Stimulated activated CD4-positive, alpha-beta T cell treated with anti-CD3 and anti-CD28 coated beads, Interleukin-2, amount 100 ng/mL, for 4 hours (primary cell): ENCODE measurements at places on chromosomes 12 and 14.
A peak's percentile ranks its signal among the peaks of the same experiment; 100 is the strongest.

DNA sequence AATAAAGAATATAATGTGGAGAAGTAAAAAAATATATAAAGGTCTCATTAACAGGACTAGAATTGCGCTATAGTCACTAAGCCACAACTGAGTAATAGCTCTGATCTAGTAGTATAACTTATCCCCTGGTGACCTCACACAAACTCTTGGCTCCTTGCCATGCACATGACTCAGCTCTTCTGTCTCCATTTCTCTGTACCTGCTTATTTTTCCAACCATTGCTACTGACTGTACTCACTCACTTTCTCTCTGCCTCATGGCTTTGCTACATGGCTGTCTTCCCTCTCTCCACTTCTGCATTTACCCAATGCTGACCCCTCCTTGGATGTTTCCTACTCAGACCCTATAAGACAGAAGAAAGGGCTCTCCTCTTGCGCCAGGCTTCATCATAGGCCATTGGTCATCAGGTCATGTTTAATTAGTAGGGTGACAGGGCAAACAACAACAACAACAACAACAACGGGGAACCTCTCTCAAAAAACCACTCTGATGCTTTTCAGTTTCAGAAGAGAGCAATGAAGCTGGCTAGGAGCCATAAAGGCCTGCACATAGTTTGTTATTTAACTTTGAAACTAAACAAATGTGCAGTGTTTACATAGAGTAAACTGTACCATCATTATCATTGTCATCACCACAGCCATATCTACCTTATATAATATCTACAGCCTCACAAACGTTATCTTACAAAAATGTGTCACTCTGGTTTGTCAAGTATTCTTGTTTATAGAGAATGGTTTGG, 25.6 kb upstream of the KRAS start:
- peak; percentile 65 for DNase-seq

DNA sequence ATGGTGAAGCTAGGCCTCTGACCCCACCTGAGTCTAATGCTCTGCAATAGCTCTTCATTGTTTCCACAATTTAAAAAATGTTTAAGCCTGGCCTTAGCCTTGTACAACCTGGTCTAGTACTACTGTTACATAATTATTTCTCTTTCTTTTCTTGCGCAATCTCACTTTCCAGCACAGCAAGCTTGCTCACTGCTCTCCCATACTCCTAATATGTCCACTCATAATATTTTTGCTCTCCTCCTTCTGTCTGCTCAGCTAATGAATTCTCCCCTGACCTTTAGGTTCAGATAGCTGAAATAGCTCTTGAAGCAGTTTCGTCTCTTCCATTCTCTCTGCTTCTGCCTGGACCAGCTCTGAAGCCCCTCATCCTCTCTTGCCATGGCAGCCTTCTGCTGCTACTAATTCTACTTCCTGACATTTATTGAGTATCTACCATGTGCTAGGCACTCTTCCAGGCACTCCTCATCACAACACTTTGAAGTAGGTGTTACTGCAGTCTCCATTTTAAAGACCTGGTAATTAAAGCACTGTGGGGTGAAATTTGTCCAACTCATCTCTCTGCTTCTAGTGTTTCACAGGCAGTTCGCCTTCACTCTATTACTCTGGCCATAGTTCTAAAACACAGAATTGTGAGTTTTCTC, 2.8 kb upstream of the SLC48A1 start:
- DNase-seq: no peak

DNA sequence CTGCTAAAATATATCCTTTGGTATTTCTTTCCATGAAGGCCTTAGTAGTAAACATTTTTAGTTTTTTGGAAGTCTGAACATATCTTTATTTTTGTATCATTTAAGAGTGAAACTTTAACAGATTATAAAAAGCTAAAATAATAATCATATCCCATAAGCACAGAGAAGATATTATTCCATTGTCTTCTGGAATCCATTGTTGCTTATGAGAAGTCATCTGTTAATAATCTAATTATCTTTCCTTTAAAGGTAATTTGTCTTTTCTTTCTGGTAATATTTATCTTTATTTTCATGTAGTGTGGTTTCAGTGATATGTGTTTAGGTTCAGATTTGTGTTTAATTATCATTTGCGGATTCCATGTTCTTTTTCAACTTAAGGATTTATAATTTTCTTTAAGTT, 261.7 kb downstream of the MSRB3 start:
- DNase-seq: no peak

DNA sequence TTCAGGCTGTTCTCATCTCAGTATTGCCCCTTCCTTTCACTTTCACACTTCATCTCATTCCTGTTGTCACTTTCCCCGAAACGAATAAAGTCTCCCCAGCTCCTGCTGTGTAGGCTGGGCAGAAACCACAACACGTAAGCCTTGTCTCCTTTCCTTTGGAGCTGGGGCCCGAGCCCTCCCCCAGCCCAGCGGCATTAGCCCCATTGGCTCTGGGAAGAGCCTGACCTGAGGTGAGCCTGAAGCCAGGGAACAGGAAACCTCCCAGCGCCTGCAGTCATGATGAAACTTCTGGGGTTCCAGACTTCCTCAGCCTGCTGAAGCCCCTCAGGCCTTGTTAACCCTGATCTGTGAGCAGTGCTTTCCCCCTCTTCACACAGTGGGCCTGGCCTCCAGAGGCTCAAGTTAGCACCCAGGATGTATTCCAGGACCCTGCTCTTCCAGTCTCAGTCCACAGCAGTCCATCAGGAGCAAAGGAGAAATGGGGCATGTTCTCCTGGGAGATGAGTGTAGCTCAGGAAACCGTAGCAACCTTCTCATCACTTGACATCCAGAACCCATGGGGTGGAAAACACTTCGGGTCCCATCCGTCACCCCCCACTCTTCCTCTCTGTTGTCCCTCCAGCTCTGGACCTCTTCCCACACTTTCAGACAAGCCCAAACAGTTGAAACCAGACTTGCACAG, 21.8 kb downstream of the VASH1 start:
- no peak for DNase-seq

- no peak for DNase-seq
Observed at GRCh38 chr14:21043387-21043973, 1.3 kb downstream of the RNASE7 start.

- DNase-seq: no peak
Observed at GRCh38 chr12:42756841-42757623, 167.5 kb upstream of the PRICKLE1 start.

GRCh38 chr14:94056579-94057308, 24.3 kb downstream of the DDX24 start:
- no peak for DNase-seq

- DNase-seq: no peak
Observed at GRCh38 chr14:47674148-47674542, 1.3 kb downstream of the MDGA2 start.

- no peak for DNase-seq
Observed at GRCh38 chr12:113347-113746, 46.8 kb downstream of the IQSEC3 start.

DNA sequence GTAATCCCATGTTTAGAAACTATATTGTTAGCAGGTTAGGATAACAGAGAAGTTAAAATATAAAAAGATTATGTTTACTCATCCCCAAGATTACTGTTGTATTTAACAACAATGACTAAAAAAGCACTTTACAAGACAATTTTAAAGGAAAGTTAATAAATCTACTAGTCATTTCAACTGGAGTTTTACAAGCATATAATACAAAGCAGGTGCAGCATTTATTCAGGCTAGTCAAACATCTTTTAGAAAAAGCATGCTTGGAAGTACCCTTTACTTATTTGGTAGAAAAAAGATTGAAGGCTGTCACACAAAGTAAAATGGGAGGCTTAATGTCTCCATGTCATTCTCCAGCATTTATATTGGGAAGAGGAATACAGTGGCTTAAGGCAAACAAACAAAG, 80.6 kb downstream of the HEATR5A start:
- DNase-seq: no peak

- DNase-seq: no peak
Observed at GRCh38 chr14:93121030-93121834, 5.5 kb upstream of the ITPK1 start.

- no peak for DNase-seq
Observed at GRCh38 chr14:93024493-93024892, 91.2 kb downstream of the ITPK1 start.

- DNase-seq: no peak
Observed at GRCh38 chr12:116423094-116423493, 136.1 kb upstream of the MAP1LC3B2 start.

GRCh38 chr12:52946334-52946733, 2.6 kb upstream of the KRT18 start:
- no peak for DNase-seq

- DNase-seq: no peak
Observed at GRCh38 chr14:34237081-34237480, 225.0 kb downstream of the SPTSSA start.

GRCh38 chr12:121711361-121712189, 977 bp upstream of the TMEM120B start:
- DNase-seq: no peak

DNA sequence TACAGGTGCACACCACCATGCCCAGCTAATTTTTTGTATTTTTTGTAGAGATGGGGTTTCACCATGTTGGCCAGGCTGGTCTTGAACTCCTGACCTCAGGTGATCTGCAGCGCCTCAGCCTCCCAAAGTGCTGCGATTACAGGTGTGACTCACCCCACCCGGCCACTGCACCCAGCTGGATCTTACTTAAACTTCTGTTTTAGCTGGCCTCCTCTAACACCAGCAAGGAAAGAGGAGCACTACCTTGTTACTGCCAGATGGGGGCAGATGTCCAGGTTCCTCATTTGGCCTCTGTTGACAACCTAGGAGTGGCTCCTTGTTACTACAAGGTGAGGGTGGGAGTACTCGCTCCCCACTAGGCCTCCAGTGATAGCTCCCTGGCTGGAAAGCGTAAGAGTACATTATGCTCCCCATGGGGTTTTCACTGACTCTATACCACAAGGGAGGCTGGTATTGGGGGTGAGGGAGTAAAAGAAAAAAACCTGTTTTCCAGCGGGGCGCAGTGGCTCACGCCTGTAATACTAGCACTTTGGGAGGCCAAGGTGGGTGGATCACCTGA, 13.2 kb upstream of the ARF6 start:
- no peak for DNase-seq

DNA sequence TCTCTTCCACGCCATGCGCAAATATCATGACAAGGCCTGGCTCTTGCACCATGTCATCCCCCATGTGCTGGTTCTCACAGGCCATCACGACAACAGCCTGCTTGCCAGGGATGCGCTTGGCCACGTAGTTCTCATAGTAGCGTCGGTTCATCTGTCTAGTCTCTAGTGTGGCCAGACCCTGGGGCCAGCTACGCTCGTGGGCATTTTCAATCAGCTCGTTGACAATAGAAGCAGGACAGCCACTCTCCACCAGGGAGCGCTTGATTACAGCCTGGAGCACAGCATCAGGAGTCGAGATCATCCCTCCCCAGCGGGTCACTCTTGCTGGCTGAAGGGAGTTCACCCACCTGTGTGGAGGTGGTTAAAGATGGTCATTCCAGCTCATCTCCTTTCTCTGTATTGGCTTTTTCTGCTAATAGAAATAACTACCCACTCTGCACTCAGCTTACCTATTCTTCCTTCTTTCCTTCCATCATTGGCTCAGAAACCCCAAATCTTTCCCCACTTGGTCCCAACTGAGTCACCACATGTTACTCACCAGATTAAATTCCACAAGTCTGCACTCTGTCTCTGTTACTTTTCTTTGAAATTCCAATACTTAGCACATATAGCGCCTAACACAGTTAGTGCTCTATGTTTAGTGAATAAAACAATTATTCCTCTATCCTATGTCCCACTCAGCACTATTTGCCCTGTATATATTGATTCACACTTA, 15.1 kb downstream of the RNF41 start:
- no peak for DNase-seq

GRCh38 chr12:109916045-109916444, 16.0 kb downstream of the TCHP start:
- no peak for DNase-seq

DNA sequence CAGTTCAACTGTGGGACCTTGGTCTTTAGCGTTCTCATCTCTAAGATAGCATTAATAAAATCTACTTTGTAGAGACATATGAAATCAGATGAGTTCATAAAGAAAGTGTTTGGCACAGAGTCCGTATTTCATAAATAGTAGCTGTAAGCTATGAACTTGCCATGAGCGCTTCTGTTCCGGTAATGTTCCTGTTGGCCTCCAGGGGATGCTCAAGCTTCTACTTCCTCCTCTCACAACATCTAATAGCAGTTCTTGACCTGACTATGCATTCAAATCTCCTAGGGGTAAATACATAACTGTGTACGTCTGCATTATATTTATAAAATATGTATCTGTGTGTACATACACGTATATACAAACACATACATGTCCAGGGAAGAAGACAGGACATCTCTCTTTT, 288.2 kb upstream of the TMPO start:
- no peak for DNase-seq

GRCh38 chr12:106541201-106541600, 41.6 kb upstream of the RFX4 start:
- no peak for DNase-seq

DNA sequence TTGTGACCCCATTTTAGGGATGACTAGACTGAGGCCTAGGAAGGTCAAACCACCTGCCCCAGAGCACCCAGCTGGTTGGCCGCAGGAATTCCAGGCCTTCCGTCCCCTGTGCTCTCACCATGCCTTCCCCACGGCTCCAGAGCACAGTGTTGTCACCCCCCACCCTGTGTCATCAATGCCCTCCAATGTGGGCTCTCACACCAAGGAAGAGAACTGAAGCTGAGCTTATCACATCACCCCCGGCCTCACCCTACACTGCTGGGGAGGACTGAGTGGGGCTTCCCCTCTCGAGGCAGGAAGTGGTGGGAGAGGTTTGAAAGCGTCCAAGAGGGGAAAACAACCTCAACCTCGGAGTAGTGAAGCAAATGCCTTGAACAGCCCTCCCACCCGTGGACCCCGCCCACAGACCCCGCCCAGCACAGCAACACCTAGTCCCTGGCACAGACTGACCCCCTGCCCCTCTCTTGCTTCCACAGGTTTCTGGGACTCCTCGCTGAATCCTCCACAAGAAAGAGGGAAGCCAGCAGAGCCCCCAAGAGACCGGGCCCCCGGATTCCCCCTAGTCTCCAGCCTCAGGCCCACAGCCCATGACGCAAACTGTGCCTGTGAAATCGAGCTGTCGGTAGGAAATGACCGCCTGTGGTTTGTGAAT, 97.2 kb downstream of the LGMN start:
- DNase-seq: peak; percentile 73

DNA sequence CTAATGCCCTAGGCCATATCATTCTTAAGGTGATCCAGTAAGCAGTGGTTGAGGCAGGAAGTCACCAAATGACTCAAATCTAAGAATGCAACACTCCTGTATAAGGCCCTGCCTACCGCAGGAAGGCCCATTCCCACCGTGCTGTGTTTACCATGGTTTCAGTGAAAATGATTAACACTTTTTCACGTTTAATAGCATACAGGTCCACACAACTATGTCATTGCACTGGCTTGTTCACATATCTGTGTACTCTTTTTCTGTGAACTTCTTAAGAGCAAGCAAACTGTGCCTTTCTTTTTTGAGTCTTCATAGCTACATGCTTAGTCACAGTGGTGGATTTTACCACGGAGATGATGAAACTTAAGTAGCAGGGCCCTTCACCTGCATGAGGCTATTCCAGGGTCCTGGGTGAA, 214.9 kb downstream of the CNTN1 start:
- no peak for DNase-seq

- no peak for DNase-seq
Observed at GRCh38 chr14:74754157-74754556, 9.0 kb upstream of the YLPM1 start.
